ENCODE measurements at places on chromosomes 5 and 9.

DNA sequence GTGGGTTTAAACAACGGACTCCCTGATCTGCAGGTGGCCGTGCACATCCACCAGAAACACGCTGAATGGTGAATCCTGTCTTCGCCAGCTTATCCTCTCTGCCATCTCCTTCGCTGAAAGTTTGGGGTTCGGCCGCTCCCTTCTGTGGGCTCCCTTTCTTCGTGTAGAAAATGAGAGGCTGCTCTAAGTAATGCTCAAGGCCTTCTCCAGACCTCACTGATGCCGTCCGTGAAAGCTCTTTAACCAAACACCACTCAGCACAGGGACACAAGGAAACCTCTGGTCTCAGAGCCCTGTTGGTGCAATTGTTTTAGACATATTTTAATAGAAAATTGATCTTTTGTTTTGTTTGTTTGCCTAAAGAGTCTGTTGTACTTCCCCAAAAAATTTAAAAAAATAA, 596.5 kb downstream of the IRX1 start:
- DNase-seq = no peak

DNA sequence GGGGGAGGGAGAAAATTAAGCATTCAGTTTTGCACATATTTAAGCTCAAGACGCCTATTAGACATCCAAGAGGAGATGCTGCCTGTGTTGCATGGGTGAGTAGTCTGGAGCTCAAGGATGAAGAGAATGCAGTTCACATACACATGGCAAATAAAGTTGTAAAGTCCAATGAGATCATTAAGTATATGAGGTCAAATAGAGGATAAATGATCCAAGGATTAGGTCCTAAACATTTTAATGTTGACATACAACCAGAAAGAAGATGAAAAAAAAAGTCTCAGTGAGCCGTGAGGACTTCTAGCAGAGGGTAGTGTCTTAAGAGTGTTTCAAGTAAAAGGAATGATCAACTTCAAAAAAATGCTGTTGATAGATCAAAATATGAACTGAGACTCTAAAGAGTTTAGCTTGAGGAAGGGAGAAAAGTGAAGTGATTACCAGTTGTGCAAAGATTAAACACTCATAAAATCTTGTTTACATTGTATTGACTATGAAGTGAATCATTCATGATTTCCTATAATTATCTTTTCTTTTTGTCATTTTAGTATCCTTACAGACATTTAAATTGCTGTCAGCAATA, 251.8 kb downstream of the ZNF608 start:
- no peak for DNase-seq

GRCh38 chr5:10059556-10059955, 190.1 kb downstream of the ATPSCKMT start:
- no peak for DNase-seq

DNA sequence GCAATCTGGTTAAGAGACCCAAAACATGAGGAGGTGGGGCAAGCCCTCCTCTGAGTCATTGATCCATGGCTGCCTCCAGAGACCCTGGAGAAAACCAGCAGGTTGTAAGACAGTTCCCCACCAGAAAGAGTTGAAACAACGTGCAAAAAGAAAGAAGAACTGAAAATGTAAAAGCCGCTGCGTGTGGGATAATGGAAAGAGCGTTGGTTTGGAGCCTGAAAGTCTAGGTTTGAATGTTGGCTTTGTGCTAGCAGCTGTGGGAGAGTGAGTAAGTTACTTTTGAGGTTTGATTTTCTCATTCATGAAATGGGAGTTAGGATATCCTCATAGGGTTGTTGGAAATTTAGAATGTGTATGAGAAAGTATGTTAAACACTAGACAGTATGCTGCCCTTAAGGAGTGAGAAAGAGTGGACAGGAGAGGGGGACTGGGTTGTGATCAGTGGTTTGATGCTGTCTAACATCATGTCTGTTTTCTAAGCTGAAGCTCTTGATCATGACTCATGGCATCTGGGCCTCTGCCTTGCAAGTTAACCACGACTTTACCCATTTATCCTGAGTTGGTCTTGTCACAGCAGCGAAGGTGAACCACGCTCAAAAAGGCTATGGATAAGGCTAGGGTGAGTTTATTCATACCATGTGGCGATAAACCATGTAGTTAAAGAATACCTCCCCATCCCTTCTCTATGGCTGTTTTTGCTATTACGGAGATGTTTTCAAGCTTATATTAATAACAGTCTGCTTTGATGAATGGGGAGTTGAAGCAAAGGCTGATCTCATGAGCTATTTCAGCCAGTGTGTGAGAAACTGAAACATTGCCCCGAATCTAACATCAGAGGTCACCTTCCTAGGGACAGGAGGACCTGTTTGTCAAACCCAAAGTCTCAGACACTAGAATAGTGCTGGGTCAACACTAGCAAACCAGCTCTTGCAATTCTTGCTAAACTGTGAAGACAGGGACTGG, 41.3 kb downstream of the ZNF366 start:
- DNase-seq = peak; percentile 51

DNA sequence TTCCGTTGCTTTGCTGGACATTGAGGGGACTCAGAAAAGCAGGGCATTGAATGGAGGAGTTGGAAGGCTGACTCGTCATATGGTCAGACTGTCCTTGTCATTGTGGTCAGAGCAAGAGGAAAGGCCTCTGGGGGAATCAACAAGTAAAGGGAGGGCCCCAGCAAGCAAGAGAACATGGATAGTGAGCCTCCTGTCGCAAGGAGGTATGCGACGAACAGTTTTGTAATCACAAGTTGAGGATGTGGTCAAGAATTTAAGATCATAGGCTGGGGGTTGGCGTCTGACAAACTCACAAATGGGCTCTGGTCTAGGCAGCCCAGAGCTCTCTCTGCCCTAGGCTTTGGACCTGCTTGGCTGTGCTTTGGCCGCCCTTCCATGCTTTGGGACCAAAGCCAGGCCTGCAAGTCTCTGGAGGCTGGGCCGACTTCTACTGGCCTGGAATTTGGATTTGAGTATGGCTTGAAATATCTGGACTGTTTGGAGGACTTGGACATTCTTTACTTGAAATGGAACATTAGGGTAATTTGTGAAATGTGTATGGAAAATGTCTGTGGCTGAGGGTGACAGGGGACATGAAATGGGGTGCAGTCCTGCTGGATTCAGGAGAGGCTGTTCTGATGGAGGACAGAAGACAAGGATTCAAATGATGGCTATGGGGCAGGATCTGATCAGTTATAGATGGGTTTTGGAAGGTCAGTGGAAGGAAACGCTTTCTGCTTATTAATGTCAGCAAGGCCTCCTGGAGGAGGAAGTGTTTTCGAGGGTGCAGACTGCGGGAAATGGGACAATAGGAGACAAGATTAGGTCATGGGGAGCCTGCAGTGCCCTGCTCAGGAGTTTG, 19.2 kb upstream of the NDST1 start:
- no peak for DNase-seq

- no peak for DNase-seq
Measured at GRCh38 chr9:37617832-37618231, 25.4 kb upstream of the TOMM5 start.

DNA sequence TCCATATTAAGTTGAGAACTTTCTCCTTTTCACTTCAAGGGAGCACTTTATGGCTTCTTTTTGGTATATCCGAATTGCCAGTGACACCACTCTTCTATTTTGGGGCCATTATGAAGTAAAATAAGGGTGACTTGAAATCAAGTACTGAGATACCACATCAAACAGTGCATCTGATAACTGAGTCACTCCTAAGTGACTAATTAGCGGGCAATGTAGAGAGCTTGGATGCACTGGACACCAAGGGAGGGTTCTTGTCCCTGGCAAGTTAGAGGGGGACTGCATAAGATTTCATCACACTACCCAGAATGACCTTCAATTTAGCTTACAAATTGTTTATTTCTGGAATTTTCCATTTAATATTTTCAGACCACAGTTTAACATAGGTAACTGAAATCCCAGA, 813.9 kb upstream of the CDH10 start:
- DNase-seq = no peak

- no peak for DNase-seq
Measured at GRCh38 chr5:158375531-158375930, 516.6 kb upstream of the CLINT1 start.

DNA sequence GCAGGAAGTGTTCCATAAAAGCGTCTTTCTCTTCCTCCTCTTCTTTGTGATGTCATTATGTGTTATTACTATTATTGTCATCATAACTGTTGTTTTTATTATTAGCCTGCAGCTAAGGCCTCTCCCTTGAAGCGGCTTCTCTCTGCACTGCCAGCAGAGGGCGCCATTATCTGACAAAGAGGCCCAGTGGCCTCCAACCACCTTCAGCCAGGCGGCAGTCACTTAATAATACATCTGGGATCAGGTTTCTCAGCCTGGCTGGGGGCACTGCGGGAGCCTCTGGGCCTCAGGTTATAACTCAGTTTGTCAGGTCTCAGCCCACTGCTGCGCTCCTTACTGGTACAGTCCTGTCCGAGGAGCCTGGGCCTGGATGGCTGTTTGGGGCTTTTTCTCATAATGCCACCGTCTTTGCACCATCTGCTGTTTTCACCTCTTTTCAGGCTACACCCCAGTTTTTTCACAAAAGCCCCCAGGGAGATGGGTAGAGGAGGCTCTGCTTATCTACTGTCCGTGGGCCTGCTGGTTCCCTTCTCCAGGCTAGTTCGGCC, 281.9 kb downstream of the NSG2 start:
- DNase-seq = peak; percentile 82

GRCh38 chr5:93596676-93597490, 13.9 kb downstream of the NR2F1 start:
- DNase-seq = no peak

GRCh38 chr9:137797206-137798120, 80.1 kb upstream of the CACNA1B start:
- DNase-seq = no peak

GRCh38 chr9:91886414-91887076, 63.5 kb downstream of the ROR2 start:
- DNase-seq = no peak

GRCh38 chr5:83590966-83591365, 119.4 kb downstream of the VCAN start:
- DNase-seq = no peak

DNA sequence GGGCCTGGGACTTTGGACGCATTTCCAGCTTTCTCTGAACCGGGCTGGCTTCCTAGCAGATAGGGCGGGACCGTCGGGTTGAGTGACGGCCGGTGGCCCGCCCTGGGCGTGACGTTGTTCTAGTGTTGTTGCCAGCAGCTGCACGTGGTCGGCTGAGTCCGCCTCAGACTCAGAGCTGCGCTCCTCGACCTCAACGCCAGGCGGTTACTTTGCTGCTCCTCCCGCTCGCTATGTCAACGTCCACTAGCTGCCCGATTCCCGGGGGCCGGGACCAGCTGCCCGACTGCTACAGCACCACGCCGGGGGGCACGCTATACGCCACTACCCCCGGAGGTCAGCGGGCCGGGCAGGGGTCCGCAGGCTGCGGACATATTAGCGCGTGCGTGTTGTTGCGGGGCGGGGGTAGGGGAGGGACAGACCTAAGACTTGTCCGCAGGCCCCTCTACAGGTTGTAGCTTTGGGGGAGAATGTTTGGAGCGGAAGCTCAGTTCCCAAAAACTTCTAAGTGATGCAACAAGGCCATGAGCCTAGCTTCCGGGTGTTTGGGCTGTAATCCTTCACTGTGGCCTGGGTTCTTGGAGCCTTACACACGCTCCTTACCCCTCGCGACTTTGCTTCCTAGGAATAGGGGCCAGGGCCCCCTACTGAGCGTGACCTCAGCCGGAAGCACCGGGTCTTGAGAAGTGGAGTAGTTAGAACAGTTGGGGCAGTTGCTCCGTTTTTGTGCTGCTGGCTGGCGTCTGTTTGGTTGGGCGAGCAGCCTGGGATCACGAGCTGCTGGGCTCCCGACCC, at the start of gene EIF4EBP3:
Gene EIF4EBP3 (plus strand): TSS at position 155 of the 792 bp plus-strand sequence. CDS start 76 bp downstream, at position 231.
- peak; percentile 88 for DNase-seq

- no peak for DNase-seq
Measured at GRCh38 chr5:134022333-134022732, 17.6 kb upstream of the VDAC1 start.

DNA sequence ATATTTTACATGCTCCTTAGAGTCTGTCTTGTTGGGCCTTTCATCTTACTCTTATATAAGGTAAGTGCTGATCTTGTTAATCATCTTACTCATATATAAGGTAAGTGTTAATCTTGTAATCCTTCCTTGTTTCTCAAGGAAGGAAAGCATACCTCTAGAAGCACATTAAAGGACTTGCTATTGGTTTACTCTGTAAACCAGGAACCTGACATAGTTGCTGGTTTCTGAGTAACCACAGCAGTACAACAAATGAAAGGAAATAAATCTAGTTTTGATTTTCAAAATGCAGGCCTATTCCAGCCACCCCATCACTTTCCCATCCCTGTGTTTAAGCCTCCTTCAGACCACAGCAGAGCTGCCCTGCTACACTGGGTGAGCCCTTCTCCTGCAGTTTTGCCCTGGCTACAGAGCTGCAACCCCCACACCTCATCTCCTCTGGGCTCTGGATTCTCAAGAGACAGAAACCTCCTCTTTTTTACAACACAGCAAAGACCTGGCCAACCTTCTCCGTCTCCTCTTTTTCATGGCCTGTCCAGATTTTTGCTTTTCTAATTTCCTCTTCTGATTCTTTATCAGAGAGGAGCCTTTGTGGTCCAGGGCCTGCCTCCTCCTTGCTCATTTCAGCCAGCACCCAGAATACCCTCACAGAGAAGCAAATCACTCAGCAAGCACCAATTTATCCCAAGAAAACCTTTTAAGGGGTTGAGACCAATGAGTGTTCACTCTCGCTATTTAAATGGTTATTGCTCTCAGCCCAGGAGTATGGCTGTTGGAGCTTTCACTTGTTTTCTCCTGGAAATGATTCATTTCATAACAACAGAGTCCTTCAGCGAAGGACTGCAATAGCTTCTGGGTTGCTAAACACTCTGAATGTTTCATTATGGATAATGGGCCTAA, 103.2 kb downstream of the FSTL4 start:
- peak; percentile 18 for DNase-seq

- no peak for DNase-seq
Measured at GRCh38 chr5:123350742-123351141, 72.5 kb downstream of the CEP120 start.

Data from MM.1S (cell line).